A375 (cell line): ENCODE measurements at places on chromosomes 7 and 10. TPM values are rescaled to one million over a fixed set of nuclear protein-coding genes. Genes with fewer than 3 reads are reported as not detected.

PTPN20 gene
- not detected in 2 replicates for total RNA-seq

CCL24 gene
- not detected in 2 replicates for total RNA-seq

A1CF gene
- 0.11 TPM in 1 of 2 replicates, not detected in the other for total RNA-seq

ADCYAP1R1 gene
- total RNA-seq: not detected in 2 replicates

NUTM2E gene
- total RNA-seq: not detected in 2 replicates

MMS19 gene
- 83.7 and 120 TPM in 2 replicates for total RNA-seq

PLAU gene
- total RNA-seq: 0.90 and 1.5 TPM in 2 replicates

FAM13C gene
- 0.16 and 0.49 TPM in 2 replicates for total RNA-seq

SMARCD3 gene
- total RNA-seq: 15.9 and 16.9 TPM in 2 replicates

NEUROD6 gene
- total RNA-seq: not detected in 2 replicates

ELMO1 gene
- total RNA-seq: 27.4 and 31.5 TPM in 2 replicates

SPDYE11 gene
- total RNA-seq: not detected in 2 replicates

RARRES2 gene
- not detected in 2 replicates for total RNA-seq

CYP3A4 gene
- not detected in 2 replicates for total RNA-seq

JCAD gene
- total RNA-seq: under 0.01 and 0.15 TPM in 2 replicates

CXCL12 gene
- total RNA-seq: not detected in 2 replicates

EBLN1 gene
- not detected in 2 replicates for total RNA-seq

ELN gene
- total RNA-seq: 0.04 TPM in 1 of 2 replicates, not detected in the other

AGBL3 gene
- total RNA-seq: 0.21 and 0.41 TPM in 2 replicates

SEMA3E gene
- total RNA-seq: 0.61 and 2.9 TPM in 2 replicates

CFTR gene
- total RNA-seq: not detected in 2 replicates

TMEM273 gene
- not detected in 2 replicates for total RNA-seq

TRIM74 gene
- 0.15 TPM in 1 of 2 replicates, not detected in the other for total RNA-seq

EPO gene
- not detected in 2 replicates for total RNA-seq
